ENCODE measurements at places on chromosomes 3 and 15.

- DNase-seq = peak; percentile 19
Observed at GRCh38 chr3:9732080-9732739, 675 bp downstream of the BRPF1 start.

GRCh38 chr15:69557020-69557706, 104.5 kb downstream of the RPLP1 start:
- DNase-seq = peak; percentile 95

DNA sequence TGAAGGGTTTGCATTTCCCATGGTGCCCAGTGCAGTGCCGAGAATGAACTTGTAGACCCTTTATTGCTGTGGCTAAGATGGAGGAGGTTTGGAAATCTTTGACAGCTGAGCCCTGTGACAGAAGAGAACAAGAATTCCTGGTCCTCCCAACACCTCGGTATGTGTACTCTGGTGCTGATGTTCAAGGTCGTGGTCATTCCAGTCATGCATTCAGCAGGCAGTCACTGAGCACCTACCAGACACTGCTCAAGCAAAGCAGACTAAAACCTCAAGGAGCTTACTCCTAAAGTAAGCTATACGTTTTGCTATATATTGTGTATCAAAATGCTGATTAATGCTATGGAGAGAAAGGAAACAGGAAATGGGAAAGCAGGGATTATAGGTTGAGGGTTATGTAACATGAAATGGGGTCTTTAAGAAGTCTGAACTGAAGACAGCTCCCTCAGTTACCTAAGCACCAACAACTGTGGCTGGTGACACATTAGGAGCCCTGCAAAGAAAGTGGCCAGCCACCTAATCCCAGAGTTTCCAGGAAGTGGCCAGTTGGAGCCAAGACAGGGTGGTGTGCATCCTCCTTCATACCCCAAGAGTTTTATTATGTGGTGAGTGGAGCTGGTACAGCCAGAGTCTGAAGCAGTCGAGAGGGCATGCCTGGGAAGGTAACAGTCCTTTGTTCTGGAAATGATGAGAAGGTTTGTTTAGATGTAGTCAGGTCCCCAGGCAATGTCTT, 65.0 kb downstream of the CCNL1 start:
- peak; percentile 21 for DNase-seq

DNA sequence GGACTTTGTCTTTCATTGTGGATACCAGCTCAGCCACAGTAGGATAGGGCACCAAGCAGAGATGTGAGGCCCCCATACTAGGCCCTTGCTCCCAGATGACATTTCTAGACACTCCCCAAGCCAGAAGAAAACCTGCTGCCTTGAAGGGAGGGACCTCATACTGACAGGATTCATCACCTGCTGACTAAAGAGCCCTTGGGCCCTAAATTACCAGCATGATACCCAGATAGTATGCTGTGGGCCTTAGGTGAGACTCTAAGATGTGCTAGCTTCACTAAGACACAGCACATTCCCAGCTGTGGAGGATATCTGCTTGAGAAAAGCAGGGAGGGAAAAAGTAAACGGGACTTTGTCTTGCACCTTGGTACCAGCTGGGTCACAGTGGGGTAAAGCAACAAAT, 324.0 kb downstream of the TBL1XR1 start:
- peak; percentile 62 for DNase-seq

DNA sequence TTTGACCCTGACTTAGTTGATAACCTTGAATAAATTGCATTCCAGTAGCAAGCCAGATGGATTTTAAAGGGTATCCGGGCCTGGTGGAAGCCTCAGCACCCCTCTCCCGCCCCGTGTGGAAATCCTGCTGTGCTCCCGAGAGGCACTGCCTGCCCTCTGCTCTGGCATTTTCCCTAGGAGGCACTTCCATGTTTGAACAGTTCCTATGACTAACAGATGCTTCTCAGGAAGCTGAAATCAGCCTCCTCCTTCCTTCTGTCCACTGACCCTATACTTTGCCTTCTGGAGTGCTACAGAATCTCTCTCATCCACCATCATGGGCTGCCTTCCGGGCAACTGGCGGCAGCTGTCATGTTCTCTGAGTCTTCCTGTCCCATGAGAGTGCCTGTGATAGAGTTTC, 90.8 kb downstream of the GABRG3 start:
- DNase-seq = no peak

DNA sequence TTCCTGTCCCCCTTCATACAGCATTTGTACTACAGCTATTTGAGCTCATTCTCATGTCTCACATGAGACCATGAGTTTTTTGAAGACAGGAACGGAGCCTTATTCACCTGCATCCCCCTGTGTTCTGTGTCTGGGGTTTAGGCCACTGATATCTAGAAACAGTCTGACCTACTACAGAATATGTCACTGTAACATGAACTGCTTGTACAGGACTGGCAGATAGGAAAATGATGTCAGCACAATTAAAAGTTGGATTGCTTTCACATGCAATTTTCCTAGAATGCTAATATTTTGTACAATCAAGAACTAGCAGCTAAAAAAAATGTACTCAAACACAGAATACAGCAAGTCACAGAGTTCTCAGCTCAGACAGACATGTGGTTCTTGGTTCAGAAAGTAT, 90.8 kb upstream of the FGF12 start:
- DNase-seq = no peak

DNA sequence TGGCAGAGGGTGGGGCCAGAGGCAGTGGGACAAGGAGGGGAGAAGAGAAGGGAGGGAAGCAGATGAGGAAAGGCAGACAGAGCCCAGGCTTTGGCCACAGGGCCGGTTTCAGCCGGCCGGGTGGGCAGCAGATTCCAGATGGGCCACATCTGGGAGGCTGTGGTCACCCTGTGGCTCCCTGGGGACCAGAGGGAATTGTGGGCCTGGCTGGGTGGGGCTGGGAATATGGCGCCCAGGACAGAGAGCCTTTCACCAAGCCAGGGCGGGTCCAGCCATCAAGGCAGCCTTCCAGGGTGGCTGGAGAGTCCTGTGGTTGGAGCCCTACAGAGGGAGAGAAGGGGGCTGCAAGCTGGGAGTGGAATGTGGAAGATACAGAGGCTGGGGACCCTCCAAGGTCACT, 18.9 kb downstream of the PTH1R start:
- DNase-seq = no peak

DNA sequence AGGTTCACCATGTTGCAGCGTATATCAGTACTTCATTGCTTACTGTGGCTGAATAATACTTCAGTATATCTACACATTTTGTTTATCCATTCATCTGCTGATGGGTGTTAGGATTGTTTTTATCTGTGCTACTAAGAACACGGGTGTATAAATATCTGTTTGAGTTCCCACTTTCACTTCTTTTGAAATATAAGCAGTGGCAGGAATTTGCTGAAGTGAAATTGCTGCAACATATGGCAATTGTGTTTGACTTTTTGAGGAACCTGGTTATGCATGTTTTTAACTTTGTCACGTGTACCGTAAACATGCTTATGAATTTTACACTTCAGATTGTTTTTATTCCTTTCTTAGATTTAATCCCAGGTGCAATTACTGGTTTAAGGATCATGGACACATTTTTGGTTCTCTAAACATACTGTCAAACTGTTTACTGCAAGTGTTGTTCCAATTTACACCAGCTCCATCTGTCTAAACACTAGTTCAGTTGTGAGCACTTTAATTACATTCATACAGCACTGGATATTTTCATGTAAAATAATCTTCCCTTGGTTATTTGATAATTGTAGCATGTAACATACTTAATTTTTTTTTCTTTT, 23.1 kb downstream of the TRAK1 start:
- DNase-seq = no peak

DNA sequence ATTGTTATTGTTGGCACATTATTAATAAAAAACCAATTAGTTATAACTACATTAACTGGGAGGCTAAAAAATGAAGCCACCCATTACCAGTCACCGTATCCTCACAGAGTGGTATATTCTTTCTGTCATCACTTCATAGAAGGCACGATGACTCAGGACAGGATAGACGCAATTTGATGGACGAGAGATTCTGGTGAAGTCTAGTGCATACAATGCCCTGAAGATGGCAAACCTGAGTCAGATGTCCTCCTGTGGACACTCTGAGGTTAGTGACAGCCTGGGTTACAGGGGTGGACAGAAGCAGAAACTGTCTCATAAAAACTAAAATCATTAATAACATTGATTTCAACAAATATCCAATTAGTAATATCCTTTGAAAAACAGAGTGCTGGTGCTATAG, 150.3 kb downstream of the SLC9A9 start:
- DNase-seq = peak; percentile 36

DNA sequence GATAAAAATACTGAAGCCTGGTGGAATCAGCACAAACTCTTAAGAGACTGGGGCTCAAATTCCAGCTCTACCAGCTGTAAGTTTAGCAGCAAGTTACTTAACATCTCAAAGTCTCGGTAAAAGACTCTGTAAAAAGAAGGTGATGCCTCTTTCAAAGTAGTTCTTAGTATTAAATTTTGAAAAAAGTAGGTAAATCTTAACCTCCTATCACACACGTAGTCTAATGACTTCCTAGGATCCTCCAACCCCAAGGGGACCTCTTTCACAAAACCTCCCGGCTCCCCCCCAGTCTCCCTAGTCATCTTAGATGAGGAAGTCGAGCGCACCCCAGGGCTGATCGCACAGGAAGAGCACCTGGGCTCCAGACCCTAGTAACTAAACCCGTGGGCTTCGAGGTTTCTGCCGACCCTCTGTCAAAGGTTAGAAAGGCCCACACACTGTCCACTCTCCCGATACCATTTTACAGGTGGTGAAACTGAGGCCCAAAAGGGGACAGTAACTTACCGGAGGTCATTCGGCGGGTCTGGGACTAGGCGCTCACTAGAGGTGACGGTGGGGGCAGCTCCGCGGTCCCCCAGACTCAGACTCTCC, 427 bp downstream of the MBD4 start:
- DNase-seq = peak; percentile 44

GRCh38 chr3:101758224-101758623, 20.8 kb upstream of the NXPE3 start:
- no peak for DNase-seq

DNA sequence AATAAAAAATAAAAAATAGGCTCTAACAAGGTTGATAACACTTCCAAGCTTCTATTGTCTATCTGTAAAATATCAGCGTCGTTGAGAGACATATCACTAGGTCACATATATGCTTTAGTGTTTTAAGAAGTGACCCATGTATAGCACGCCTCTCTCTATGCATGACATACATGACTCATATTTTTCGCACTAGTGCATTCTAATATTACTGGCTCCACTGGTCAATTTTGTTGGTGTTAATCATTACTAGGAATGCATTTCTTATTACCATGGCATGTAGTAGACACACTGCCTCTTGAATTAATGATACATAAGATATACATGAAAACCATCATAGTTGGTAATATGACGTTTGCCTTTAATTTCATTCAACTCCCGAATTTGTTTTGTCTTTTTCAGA, 203.1 kb downstream of the CHL1 start:
- peak; percentile 8 for DNase-seq

DNA sequence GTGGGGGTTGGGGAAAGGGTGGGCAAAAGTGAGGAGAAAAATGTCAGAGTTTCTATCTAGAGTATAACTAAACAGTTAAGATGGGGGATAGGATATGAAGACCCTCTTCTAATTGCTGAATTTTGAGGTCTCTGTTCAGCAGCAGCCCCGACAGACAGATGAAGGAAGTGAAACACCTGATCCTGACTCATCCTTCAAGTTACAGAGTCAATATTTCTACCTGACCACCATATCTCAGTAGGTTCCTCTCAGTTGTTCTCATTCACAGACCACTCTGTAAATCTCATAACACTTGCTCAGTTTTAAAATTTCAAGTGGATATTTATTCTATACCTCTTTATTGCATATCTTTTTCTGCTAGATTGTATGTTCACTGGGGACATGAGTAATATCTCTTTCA, 69.5 kb downstream of the CCDC54 start:
- peak; percentile 17 for DNase-seq

DNA sequence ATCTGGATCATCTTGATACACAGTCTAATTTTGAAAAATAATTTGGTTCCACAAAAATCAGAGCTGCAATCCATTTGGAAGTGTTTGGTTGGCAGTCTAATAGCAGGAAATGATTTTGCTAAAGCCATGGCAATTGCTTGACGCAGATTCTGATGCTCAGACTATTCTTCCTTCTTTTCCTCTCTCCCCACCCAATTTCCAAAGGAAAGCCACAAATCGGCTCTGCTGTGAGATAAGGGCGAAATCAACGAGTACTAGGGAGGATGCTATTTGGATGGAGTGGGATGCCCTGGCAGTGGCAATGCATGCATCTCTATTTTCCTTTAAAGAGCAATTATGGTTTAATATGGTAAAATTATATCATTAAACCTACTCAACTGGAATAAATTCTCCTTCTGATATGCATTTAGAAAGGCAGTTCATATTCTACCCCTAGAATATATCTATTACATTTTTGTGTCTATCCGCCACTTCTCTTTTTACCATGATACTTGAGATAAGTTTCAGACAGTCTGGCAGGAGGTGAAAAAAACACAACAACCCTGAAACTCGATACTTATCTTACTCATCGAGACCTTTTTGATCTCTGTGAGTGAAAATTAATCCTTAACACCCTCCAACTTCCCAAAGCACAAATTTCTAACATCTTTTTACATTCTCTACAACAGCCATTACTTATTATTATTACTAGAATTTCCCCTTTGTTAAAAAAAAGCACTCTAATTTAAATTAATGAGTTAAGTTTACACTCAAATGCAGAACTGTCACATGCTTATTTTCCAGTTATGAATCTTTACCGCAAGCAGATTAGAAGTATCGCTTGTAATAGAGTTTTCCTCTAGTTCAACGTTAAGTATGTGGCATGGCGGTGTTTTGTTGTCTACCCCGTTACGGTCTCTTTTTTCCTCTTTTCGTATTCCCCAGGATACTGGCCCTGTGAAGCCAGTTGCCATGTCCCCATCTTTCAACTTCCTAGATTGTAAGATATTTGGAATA, 433.3 kb downstream of the FOXP1 start:
- DNase-seq = no peak

DNA sequence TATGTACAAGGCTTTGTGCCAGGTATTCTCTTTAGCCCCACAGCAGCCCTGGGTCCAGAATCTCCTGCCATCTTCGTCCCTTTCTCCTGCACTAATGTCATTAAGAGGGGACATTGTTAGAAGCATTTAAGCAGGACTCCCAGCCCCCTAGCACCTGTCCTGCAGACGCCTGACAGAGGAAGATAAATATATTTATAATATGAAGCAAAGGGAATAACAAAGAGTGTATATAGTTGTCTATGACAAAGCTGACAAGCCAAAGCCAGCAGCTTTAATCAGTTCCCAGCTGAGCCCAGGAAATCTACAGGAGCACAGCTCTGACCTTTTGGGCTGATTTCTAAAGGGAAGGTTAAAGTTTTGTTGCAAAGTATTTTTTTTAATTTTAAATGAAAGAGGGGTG, 96.0 kb downstream of the MEGF11 start:
- DNase-seq = no peak

DNA sequence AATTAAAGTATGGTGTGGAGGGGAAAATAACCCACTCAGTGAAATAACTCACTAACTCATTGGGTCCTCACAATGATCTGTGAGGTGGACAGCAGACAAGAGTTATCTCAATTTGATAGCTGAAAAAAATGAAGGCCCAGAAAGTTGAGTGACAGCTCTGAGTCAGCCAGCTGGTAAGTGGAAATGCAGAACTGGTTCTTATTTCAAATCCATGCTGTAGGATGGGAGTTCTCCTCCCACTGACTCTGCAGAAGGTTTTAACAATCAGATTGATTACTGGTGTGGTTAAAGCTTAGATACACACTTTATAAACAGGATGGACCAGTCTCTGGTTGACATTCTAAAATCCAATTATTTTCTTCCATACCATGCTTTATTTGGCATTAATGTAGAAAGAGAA, 87.0 kb upstream of the LMOD3 start:
- DNase-seq = peak; percentile 72

- no peak for DNase-seq
Observed at GRCh38 chr3:174099724-174100123, 702.2 kb downstream of the NLGN1 start.

- DNase-seq = peak; percentile 98
Observed at GRCh38 chr3:49093853-49094767, at the start of gene QRICH1. TSS of gene QRICH1 (minus strand) at chr3:49094071. CDS start at chr3:49077017, 17,054 bp downstream.
